ENCODE measurements at places on chromosomes 16 and 17.

GRCh38 chr17:4409659-4410058 is 24.1 kb upstream of the SPNS3 start:
- DNase-seq = no peak

- DNase-seq = peak; percentile 69
Observed at GRCh38 chr17:58121925-58122324, 26.3 kb upstream of the OR4D1 start.

DNA sequence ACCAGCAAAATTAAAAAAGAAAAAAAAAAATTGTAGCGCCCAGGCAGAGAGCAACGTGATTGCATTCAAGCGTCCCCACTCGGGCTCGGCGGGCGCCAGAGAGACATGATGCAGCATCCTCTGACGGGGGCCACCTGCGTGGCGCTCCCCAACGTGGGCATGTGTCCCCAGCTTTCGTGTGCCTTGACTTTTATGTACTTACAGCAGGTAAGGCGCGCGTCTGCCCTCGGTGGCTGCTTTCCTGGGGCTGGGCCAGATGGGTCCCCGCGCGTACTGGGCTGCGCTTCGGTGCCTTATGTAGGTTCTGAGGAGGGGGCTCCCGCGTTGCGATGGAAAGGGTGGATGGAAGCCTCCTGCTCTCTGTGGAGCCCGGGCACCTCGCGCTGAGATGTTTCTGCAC is 28.4 kb upstream of the RBFOX1 start:
- DNase-seq = no peak

- DNase-seq = peak; percentile 64
Observed at GRCh38 chr17:33964344-33964979, 290.6 kb upstream of the CCL2 start.

DNA sequence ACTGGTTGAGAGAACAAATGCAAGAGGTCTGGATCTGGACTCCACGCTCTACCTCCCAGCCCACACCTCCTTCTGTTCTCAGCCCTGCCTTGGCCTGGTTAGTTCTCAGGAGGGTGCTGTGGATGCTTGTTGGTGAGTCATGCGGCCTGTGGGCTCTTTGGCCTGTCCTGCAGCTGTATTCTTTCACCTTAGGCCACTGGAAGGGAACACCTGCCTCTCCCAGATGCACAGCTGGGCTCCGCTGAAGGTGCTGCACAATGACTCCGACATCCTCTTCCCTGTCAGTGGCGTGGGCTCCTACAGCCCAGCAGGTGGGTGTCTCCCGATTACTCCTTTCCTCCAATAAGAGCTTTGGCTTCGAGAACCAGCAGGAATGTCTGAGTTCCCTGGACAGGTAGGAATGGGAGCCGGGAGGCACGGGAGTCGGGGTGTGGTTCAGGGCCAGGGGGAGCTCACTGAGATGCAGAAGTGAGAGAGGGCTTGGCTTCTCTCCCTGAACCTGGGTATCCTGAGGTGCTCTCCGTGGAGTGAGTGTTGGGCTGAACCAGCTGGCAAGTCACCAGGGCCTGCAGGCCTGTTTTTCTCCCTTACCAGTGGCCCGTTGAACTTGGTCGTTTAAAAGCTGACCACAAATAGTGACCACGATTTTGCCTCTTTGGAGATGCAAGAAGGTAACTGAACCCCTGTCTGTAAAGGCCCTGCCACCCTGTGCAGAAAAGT is 85.0 kb downstream of the SNX29 start:
- DNase-seq = no peak

- DNase-seq = peak; percentile 38
Observed at GRCh38 chr17:350706-351448, 1.7 kb downstream of the RPH3AL start.

DNA sequence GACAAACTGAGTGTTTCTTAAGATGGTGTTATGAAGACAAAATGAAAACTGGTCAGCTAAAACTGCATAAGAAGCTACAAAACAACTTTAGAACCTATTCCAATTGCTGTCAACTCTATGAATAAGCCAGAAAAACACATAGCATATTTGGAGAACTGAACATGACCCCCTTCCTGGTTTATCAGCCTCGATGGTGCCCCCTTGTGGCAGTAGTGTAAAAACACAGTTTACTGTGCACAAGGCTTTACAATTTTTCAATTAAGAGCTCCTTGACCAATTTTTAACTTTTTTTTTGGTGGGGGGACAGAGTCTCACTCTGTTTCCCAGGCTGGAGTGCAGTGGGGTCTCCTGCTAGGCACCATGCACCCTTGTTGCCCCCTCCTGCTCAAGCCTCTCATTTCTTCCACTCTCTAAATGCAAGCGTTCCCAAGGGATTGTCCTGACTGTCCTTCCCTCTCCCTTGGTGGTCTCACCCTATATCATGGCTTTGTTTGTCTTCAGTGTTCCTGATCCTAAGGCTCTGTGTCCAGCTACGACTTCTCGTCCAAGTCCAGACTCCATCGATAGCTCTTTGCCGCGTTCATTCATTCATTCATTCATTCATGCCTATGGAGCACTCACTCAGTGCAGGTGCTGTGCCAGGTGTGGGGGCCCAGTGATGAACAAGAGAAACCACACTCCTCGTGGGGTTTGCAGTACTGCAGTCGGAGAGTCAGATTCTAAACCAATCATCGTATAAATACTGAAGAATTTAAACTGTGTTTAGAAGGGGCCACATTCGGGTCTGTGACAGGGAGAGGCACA is 7.5 kb downstream of the EIF1 start:
- DNase-seq = peak; percentile 86
